ENCODE measurements at places on chromosomes 12 and 14.

DNA sequence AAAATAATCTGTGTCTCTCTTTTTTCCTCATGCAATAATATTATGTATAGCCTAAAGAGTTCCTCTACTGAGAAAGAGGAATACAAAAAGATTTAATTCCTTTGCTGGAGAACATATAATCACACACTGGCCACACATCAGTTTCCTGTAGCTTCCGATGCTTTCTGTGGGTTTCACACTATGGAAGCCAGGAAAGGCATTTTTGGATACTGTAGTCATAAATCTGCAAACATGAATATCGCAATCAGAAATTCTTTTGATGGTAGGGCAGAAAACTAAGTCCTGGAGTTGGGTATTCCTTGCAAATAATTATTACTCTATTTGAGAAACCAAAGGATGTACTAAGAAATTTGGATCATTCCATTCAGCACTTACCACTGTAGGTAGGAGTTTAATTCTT, 260.0 kb downstream of the ACSS3 start:
- DNase-seq: no peak

GRCh38 chr12:19792028-19792427, 352.7 kb downstream of the AEBP2 start:
- no peak for DNase-seq

- DNase-seq: no peak
Measured at GRCh38 chr12:91974541-91975085, 171.0 kb downstream of the BTG1 start.

DNA sequence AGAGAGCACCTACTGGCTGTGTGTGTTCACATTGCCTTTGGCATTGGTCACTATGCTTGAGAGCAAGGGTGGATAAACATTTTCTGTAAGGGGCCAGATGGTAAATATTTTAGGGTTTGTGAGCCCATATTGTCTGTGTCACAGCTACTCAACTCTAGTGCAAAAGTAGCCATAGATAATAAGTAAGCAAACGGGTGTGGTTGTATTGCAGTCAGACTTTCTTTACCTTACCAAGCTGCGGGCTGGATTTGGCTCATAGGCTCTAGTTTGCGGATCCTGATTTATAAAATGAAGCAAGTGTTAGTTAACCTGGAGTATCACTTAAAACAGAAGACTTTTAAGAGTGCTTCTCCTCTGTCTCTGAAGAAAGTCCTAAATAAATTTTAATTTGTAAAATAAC, 169.0 kb downstream of the KICS2 start:
- no peak for DNase-seq

GRCh38 chr12:22276313-22276712, 58.2 kb downstream of the ST8SIA1 start:
- DNase-seq: no peak

DNA sequence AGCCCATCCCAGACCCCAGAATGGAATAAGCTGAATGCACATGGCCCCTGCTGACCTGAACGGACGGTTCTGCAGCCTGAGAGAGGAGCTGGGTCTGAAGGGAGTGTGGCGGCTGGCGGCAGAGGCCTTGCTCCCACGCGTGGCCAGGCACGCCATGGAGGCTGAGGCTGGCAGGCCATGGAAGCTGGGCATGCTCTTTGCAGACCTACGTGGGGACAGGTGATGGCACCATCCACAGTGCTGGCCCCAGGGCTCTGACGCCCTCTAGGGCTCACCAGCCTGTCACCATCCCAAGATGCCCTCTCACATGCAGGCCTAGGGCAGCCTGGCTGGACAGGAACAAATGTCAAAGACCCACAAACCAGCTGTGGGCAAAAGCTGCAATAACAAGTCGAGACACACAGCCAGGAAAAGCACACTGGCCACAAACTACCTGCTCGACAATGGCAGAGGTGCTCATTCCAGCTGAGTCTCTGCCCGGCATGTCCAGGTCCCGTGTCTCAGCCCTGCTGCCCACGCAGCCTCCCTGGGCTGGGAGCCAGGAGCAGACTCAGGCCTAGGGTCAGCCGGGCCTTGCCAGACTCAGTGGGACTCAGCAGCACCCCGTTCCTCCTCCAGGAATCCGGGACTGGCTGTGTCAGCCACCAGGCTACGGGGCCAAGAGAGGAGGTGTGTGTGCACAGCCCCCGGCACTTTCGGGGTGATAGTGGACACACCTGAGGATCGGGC, 19.7 kb downstream of the BTBD6 start:
- no peak for DNase-seq

DNA sequence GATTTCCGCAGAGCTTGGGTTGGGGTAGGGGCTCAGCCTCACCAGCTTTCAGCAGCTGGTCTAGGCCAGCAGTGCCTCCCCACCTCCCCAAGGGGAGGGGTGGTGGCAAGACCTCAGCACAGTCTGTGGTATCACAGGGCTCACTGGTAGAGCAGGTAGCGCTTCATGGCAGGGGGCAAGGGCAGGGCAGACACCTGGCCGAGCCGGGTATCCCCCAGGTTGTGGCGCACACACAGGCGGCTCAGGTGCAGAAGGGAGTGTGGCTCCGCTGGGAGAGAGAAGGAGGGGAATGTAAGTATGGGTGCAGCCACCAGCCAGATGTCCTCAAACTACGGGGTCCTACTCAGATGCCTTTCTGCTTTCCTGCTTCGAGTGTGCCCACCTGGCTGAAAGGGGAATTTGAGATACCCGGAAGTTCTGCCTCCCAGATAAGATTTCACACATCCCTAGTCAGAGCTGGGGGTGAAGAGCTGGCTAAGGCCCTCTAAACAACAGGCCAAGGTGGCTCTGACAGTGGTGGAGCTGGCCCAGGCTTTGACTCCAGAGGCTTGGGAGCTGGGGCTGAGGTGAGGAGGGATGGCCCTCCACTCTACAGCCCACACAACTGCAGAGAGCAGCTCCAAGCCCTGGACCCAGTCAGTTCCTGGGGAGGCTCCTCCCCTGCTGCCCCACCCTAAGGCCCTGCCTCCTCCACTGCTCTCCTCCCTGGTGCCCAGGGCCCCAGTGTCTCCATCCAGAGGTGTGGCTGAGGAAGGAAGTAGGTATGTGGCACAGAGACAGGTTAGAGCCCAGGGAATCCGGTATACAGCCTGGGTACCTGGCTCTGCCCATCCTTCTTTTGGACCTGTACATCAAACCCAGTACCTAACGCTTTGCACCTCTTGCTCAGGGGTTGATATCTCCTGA, 1.8 kb downstream of the SPSB2 start:
- DNase-seq: no peak

DNA sequence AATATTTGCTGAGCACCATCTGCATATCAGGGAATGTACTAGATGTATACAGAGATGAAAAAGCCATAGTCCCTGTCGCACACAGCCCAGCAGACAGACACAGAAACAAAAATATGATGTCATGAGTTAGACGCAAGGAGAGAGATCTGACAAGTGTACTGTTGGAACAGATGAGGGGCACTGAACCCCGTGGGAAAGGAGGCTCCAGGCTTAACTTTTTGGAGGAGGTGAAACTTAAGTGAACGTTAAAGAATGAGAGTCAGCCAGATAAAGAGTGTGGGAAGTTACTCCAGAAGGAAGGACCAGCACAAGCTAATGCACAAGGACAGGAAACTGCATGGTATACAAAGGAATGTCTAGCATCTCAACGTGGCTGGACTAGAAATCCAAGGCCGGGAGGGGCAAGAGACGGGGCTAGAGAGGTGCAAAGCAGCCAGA, 2.5 kb upstream of the ACTN1 start:
- DNase-seq: no peak

DNA sequence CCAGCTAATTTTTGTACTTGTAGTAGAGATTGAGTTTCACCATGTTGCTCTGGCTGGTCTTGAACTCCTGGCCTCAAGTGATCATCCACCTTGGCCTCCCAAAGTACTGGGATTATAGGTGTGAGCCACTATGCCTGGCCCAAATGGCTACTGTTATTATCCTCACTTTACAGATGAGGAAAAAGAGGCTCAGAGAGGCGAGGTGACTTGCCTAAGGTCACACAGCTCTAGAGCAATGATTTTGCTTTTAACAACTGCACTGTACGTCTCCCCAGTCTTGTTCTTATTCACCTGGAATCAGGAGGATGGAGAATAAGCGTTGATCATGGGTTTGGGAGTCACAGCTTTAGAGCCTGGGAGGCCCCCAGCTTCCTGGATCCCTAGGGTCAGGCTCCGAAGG, 69.8 kb upstream of the NCOR2 start:
- DNase-seq: no peak

GRCh38 chr12:69052613-69053408, 119.8 kb upstream of the CPM start:
- peak; percentile 89 for DNase-seq

DNA sequence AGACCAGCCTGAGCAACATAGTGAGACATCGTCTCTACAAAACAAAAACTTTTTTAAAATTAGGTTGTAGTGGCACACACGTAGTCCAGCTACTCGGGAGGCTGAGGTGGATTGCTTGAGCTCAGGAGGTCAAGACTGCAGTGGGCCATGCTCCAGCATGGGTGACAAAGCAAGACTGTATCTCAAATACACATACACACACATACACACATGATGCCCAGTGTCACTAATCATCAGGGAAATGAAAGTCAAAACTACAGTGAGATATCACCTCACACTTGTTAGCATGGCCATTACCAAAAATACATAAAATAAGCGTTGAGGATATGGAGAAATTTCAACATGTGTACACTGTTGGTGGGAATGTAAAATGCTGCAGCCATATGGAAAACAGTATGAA, 33.2 kb upstream of the KICS2 start:
- no peak for DNase-seq

DNA sequence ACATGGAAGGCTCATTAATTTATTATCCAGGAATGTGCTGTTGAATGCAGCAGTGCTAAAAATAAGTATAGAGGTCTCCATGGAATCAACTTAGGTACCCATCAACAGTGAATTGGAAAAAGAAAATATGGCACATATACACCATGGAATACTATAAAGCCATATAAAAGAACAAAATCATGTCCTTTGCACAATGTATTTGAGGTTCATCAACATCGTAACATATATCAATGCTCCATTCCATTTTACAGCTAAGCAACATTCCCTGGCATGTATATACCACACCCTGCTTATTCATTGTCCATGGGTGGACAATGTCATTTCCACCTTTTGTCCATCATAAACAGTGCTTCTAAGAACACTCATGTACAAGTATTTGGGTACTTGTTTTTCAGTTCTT, 147.8 kb upstream of the RASSF8 start:
- no peak for DNase-seq

- DNase-seq: peak; percentile 77
Measured at GRCh38 chr12:100127766-100128511, 14.7 kb downstream of the BLTP3B start.

DNA sequence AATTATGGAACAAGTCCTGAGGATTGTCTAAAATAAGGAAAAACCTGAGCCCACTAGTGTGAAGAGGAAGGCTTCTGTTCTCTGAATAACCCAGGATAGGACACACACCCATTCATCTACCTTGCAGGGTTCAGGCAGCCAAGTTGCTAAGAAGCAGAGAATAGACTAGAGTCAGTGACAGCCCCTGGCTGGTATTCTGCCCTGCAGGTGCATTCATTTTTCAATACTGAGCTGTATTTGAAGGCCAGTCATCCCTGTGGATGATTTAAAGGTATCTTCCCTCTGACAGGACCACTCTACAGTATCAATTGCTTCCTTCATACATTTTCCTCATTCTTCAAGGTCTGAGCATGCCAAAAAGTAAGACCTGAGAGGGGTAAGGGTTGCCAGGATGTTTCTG, 22.9 kb downstream of the WNT5B start:
- no peak for DNase-seq

DNA sequence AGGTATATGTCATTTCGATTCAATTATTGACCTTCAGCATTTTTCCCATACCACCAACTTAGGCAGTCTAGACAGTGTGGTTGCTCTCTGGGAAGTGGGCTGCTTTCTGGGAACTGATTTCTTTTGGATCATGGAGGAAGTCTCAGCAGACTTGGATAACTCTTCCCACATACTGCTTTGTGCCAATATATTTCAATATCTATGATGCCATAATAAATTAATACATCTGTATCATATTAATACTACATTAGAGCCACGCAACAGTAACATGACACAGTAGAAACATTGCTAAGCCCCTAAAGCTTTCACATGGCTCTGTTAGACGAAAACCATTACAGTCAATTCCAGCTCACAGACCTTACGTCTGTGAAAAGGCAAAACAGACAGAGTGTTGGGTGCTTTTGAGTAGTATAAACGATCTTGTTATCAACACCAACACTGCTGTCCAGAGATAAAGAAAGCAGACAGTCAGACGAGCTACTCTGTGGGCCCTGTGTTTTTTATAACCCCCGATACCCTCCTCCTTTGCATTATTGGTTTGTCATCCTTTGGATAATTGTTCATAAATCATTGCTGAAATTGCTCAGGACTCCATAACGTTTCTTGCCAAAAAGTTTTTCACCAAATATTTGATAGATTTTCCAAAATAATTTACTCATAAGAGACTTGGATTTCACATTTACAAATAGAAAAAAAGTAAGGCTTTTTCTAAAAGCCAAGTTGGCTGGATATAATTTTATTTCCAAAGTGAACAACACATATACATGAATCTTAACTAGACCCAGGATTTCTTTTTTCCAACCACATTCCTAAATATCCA, 439.7 kb downstream of the ADAMTS20 start:
- DNase-seq: no peak

- DNase-seq: no peak
Measured at GRCh38 chr12:118319627-118320026, 53.1 kb downstream of the TAOK3 start.

DNA sequence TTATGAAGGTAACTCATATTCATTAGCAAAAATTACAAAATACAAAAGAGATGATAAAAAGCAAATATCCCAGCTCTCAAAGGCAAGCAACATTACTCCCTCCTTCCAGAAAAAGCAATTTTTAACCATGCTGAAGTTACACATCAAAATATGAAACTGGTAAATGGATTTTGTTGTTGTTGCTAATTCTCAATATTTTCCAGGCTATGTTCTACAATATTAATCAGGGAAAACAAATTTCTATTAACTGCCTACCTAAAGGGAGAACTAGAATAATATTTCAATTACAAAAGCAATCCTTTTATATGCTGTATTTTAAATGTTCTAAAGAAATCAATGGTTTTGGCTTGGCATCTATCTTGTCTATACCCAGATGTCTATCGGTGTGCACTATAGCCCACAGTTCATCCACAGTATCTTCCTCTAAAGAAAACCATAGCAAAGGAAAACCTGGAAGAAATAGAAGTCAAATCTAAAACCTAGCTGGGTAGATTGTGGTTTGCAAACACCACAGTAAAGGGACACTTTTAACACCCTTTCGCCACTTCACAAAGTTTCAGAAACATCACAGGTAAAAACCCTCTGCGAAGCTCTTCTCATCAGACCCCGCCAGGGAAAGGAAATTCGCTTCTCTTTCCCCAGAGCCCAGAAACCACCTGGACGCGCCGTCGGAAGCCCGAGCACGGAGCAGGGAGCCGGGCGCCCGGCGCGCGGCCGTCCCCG, 32.0 kb downstream of the TC2N start:
- DNase-seq: no peak
